G401 (cell line): ENCODE measurements at places on chromosomes 6 and 20.

DNA sequence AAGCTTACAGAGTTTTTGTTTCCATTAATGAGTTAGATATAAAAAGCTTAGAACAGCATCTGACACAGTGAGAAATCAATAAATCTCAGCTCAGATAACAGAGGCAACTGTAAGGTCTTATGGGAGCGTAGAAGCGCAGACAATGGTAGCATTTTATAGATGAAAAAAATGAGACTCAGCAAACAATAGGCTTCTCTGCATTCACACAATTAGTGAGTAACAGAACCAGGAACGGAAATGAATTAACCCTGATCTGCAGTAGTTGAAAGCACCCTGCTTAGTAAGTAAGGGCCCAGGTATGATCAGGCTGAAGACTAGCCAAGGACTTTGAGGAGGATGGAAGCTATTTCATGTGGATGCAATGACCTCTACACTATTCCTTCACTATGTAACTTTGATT is 147.2 kb upstream of the EYA4 start:
- DNase-seq, result no peak

DNA sequence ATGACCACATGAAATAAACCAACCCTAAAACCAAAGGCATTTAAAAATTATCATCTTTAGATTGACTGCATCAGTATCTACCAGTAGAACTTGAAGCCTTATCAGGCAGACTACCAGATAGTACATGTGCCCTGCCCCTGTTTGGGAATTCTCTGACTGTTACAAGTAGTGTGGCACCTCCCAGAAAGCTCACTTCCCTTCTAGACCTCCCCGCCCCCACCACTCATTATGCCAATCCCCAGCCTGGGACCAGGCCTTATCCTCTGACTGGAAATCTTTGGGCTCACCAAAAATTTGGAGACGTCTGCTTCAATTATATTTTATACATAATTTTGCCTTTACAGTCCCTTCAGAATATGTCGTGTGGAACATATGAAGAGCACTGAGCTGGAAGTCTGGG is 155.6 kb downstream of the TFAP2B start:
- no peak for DNase-seq

- no peak for DNase-seq
Observed at GRCh38 chr20:45842169-45842812, 8.7 kb downstream of the SNX21 start.

DNA sequence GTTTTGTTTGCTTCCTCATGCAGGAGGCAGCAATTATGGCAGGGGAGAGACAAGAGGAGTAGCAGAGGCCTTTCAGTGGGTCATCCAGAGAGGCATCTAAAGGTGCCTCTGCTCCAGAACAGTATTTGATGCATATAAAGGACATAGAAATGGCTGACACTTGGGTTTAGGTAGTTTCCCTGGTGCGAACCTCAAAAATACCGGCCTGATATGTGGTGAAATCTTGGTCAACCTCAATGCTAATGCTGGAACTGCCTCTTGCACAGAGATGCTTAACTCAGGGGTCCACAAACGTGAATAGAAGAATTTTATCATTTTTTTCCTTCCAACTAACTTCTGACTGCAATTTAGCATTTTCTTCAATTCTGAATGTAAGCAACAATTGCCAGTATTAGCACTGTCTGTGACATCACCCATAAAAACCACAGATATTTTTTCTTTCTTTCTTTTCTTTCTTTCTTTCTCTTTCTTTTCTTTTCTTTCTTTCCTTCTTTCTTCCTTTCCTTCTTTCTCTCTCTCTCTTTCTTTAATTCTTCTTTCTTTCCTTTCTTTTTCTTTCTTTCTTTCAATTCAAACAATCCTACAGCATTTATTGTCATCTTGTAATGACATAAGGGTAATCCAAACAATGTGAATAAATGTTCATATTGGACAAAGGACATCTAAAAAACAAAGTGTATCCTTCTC is 180.0 kb upstream of the UST start:
- no peak for DNase-seq

- DNase-seq, result peak; percentile 7
Observed at GRCh38 chr20:4329232-4329631, 313.9 kb upstream of the RNF24 start.

- no peak for DNase-seq
Observed at GRCh38 chr6:170229396-170229795, 61.5 kb downstream of the DLL1 start.

DNA sequence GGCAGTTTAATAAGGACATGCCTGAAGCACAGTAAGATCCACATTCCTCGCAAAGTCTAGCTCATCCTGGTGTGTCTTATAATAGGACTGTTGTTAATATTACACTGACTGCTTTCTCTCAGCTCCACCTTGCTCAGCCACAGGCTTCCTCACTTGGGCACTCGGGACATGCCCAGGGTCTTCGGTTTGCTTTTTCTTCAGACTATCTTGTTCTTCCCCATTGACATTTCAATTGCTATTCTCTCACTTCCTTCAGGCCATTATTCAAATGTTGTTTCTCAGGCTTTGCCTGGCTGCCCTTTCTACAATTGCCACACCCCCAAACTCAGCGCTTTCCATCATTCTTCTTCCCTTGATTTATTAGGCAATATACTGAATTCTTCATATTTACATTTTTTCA is 274.8 kb upstream of the RGS17 start:
- no peak for DNase-seq

- peak; percentile 100 for DNase-seq
Observed at GRCh38 chr6:36027501-36028087, at the start of gene MAPK14. TSS of gene MAPK14 (plus strand) at chr6:36027808. CDS start at chr6:36028158, 350 bp downstream.

DNA sequence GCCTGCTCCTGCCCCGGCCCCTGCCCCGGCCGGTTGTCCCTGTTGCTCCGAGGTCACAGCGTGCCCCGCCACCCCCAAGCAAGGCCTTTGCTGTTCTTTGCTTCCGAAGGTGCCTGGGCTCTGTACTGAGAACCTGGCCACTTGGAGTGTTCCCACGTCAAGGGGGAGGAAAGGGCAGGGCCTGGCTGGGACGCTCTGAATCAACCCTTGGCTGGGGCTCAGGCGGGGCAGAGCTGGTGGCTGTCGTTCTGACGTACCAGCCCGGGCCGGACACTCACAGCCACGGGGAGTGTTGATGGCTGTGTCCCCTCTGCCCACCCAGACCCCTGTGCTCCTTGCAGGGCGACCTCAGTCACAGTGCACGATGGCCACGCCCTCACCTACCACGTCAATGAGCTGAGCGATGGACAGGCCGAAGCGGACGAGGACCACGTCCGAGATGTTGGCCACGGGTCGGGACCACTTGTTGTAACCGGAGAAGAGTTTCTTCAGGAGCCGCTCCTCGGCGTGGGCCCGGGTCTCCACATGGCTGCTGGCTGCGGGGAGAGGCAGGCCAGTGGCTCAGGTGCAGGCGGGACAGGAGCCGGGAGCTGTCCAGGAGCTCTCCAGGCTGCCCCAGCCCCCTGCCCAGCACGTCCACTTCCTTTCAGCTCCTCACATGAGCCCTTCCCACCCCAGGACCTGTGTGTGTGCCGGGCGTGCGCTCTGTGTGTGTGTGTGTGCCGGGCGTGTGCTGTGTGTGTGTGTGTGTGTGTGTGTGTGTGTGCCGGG is 1.8 kb downstream of the CHRNA4 start:
- no peak for DNase-seq

- DNase-seq, result no peak
Observed at GRCh38 chr20:19426356-19426755, 213.9 kb downstream of the SLC24A3 start.

GRCh38 chr6:92496527-92496926 is 922.8 kb downstream of the EPHA7 start:
- no peak for DNase-seq

DNA sequence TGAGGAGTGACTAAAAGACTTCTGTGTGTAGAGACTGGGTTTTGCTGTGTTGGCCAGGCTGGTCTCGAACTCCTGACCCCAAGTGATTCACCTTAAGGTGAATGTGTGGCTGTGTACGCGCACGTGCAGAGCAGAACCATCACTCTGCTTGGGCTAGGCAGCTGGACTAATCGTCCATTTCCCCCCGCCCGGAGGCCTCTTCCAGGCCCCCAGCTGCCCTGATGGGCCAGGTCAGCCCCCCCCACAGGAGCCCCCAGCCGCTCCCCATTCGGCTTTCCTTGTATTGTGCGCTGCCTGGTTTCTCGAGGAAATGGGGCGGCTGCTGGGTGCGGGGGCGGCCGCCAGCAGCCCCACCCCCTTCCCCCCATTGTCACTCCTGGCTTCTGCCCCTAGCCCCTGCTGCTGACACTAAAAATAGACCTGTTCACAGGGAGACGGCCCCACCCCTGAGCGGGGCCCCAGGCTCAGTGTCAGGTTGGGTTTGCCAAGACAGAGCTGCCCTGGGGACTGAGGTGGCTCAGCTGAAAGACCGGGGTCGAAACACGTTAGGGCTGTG is 24.6 kb upstream of the CSNK2A1 start:
- no peak for DNase-seq

GRCh38 chr6:105869835-105870440 is 216.2 kb upstream of the PRDM1 start:
- DNase-seq, result no peak

GRCh38 chr6:25359191-25359861 is 80.2 kb downstream of the CARMIL1 start:
- peak; percentile 37 for DNase-seq

- no peak for DNase-seq
Observed at GRCh38 chr6:22147921-22148776, 148.7 kb downstream of the PRL start.

DNA sequence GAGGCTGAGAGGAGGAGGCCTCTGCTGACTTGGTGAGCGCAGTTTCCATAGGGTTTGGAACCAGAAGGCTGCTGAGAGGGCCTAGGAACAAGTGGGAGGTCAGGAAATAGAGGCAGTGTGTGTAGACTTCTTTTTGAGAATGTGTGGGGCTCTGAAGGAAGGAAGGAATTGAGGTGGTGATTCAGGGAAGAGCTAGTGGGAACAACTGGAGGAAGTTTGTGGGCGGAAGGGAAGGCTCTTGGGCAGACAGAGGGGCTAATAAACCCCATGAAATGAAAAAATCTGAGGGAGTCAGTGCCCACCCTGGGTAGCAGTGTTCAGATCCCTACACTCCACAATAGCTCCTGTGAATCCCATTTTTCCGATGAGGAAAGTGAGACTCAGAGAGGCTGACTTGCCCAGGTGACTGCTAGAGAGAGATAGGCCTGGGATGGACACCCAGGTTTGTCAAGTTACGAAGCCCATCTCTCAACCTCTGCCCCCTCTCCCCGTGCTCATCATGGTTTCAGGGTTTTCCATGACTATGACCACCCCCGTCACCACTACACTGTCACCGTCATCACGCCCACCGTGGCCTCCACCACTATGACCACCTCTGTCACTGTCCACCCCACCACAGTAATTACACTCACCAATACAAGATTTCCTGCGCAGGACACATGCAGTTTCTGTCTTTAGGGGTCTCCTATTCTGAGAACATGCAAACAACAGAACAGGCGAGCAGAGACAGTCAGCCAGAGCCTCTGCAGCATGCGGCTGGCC is 106.4 kb downstream of the MRPL14 start:
- DNase-seq, result no peak

DNA sequence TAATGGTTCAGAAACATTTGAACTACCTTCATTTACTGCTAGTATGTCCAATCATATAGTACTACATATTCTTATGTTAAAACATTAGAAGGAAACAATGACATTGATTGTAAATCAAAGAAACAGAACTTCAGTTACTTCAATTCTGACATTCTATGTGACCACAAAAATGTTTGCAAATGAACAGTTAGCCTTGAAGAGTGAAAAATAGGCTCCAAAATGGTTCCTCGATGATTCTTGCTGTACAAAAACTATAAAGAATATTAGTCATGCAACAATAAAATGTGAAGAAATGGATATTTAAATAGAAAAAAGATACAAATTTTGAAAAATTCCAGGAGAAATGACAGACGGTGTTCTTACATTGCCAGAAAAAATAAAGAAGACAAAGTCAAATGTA is 686.9 kb downstream of the BCKDHB start:
- DNase-seq, result no peak

DNA sequence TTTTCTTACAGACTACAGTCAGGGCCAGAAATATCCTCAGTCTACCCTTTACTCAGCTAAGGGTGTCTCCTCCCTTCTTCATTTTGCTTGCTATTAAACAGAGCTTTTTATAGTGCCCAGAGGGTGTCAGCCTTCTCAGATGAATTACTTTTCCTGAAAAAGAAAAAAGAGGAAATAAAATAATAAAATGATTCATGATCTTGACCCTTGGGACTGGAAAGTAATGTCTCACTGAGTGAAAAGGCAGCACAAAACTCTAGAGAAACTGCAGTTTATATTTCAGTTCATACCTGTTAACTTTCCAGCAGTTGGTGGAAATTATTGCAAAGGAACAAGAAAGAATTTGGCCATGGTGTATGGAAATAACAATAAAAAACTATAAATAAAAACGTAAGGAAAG is 170.6 kb downstream of the IBTK start:
- no peak for DNase-seq

GRCh38 chr6:159760602-159761057 is 1.2 kb upstream of the ACAT2 start:
- peak; percentile 33 for DNase-seq

- no peak for DNase-seq
Observed at GRCh38 chr6:56529594-56530191, 113.0 kb downstream of the DST start.

DNA sequence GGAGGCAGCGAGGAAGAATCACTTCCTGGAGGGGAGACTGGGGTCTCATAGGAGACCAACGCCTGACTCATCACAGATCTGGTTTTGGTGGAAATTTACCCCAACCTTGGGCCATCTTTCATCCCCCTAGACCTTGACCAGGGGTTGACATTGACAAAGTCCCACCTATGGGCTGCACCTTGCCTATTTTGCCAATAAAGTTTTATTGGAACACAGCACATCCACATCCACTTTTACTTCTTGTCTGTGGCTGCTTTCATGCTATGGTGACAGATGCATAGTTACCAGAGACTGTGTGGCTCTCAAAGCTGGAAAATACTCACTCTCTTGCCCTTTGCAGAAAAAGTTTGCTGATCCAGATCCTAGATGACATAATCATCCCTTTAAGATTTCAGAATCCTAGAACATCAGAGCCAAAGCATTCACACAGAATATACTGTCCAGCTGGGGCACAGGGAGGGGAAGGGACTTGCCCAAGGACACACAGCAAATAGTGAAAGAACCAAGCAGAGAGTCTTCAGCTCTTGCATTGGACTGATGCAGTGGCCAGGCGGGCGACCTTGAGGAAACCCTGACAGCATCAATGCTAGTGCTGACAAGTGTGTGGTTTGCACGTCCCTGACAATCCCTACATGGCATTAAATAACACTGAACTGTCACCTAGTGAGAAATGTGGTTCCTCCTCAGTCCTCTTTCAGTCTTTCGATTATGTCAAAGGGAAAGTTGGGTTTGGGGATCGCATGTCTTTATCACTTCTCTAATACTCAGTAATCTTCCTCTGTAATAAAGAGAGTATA is 41.2 kb downstream of the CD40 start:
- DNase-seq, result no peak
